Nasal cavity respiratory epithelium epithelial cell of viscerocranial mucosa (primary cell): ENCODE measurements at places on chromosomes 4 and X. TPM values are rescaled to one million over a fixed set of nuclear protein-coding genes. Genes with fewer than 3 reads are reported as not detected.

SMR3B gene
- not detected in 2 replicates for total RNA-seq

CCDC120 gene
- 2.1 and 5.8 TPM in 2 replicates for total RNA-seq

EREG gene
- 26.4 and 160 TPM in 2 replicates for total RNA-seq

MAGEH1 gene
- total RNA-seq, result 2.4 and 3.4 TPM in 2 replicates
